SJSA1 (cell line): ENCODE measurements at places on chromosomes 1 and 21. TPM values are rescaled to one million over a fixed set of nuclear protein-coding genes. Genes with fewer than 3 reads are reported as not detected.

- DNase-seq: peak; percentile 79
Measured at GRCh38 chr1:117093870-117094621, 27.5 kb downstream of the TRIM45 start.

DNA sequence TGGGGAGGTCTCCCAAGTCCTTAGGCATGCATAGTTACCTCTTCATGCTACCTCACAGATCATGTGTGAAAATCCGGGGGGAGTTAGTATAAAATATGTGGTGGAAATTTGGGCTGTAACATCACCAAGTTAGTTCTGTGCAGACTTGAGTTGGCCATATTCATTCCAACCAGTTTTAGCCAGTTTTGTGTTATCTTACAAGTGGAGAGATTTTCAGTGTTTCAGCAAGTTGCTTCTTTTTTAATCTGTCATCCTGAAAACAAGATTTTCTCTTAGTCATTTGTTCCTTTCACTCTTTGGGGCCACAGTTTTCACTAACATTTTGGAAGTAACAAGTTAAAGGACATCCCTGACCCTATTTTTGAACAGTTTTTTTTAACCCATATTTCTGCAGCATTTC, 11.3 kb downstream of the SLC25A24 start:
- DNase-seq: no peak

DNA sequence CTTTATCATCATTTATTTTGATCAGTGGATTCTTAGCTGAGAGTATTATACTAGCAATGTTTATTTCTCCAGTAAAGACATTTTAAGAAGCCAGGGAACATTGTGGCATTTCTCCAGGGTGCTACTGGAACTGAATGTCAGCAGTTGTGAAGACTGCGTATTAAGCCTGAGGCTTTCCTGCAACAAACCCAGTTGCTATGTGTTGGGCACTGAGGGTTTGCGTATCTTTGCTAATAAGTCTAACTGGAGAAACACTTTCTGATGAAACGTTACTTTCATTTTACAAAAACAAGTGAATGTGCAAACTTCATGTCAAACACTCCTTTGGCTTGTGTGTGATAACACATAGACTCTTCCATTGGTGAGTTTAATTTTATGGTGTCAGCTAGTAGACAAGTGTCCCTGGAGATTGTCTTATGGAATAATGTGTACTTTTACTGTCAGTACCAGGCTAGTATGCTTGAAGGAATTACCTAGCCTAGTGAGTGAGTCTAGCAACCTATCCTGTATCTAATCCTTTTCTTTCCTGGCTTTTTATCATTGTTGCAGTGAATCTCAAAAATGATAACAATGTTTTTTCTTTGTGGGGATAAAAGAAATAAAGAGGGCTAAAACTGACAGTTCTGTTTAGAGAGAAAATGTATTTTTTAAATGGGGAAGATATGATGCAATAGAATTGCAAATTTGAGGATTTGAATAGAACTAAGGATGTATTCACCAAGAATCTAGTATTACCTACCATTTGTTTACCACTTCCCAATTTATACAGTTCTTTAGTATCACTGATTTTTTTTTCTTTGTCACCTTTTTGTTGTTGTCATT, 70.1 kb downstream of the MTR start:
- DNase-seq: no peak

DNA sequence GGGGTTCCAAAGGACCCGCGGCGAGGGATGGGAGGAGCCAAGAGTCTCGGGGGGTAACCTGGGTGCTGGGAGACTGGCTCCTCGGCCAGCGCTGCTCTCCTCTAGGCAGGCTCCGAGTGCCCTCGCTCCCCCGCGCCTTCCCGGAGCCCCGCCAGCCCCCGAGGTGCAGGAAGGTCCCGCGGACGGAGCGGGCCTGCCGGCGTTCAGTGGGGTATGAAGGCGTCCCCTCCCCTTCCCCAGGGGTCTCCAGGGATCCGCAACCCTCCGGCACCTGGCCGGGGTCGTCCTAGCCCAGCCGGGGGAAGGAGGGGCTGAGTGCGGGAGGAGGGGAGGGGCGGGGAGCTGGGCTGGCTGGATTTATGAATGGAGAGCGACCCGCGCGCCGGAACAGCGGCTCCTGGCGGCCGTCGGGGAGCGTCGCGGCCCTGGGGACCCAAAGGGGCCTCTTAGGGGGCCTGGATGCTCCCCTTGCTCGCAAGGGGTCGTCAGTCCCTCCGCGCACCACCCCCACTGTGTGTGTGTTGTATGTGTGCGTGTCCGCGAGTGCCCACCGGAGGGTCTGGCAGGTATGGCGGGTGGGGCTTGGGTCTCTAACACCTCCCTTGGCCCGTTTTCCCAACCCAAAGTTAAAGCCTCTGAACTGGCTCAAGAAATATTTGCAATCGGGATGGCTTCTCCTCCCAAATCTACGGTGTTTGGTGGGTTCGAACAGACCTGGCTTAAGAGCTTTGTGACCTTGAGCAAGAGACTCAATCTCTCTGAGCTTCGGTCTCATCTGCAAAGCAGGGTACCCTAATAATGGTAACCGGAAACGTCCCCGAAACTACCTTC, 642 bp downstream of the HCRTR1 start:
- no peak for DNase-seq

The RAB7B gene
- 0.19 and 0.55 TPM in 2 replicates for total RNA-seq
